C1 segment of cervical spinal cord (tissue), 14 donors: ENCODE measurements at places on chromosomes 2 and 18.
A peak's percentile ranks its signal among the peaks of the same experiment; 100 is the strongest.

GRCh38 chr2:33321236-33321771 lies 155.1 kb upstream of the RASGRP3 start:
- DNase-seq = no peak

GRCh38 chr2:106343274-106343673 lies 124.9 kb downstream of the RGPD3 start:
- DNase-seq = no peak

- DNase-seq = no peak
Observed at GRCh38 chr2:18503376-18504228, 56.9 kb downstream of the RDH14 start.

DNA sequence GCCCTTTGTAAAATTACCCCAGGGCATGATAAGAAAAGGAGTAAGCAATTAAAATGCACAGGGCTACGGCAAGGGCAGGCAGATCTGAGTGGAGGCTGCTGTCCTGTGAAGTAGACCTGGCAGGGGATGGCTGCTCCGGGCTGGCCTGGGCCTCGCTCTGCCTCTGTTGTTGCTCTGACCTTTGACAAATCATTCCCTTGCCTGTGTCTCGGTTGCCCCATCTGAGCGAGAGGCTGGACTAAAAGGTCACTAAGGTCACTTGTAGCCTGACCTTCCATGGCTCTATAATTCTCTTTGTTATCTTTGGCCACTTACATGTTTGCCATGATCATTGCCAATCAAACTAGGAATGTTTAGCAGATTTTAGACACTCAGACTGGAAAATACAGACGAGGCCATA lies 118.1 kb downstream of the KLHL29 start:
- DNase-seq = no peak

GRCh38 chr18:44817831-44818473 lies 137.3 kb downstream of the SETBP1 start:
- DNase-seq = no peak

DNA sequence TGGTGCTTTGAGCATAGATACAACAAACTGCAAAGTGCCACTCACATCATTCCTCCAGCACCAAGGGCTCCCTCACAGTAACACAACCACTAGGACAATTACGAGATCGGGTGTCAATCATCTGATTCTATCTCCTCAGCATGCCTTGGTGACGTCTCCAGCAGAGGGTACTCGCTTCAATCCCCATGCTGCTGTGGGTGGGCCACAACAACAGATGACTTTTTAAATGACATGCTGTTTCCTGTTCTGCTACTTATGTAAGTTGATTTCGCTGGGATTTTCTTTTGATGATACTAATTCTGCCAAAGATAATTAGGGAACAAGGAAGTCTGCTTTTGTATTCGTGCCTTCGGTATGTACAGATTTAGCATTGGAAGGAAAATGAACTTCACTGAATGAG lies 1113.0 kb downstream of the BCL11A start:
- DNase-seq = no peak

GRCh38 chr2:132372276-132372675 lies 44.3 kb upstream of the GPR39 start:
- DNase-seq = no peak

DNA sequence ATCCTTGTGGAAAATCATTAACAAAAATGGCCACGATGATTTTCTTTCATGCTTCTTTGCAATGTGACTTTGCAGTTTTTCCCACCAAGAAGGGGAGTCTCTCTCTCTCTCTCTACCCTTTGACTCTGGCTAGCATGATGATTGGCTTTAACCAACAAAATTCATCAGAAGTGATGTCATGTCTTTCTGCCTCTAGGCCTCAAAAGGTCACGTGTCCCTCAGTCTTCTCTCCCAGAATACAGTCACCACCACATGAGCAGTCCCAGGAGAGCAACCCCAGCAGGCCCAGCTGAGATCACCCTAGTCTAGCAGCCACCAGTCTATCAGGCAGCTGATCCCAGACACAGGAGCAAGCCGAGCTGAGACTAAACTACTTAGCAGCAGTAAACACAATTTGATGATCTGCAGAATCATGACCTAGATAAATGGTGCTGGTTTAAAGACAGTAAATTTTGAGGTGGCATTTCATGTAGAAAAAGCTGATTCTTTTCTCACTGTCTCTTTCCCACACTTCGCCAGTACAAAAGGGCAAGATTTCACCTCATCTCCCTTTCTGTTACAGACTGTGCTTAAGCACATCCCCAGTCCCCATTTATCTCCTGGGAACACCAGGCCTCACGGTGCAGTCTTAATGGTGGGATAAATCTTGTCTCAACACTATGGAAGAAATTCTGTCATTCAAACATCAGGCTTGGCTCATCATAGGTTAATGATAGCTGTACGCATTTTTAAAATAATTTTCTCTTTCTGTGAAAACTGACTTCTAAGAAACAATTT lies 132.7 kb downstream of the SCG2 start:
- no peak for DNase-seq

DNA sequence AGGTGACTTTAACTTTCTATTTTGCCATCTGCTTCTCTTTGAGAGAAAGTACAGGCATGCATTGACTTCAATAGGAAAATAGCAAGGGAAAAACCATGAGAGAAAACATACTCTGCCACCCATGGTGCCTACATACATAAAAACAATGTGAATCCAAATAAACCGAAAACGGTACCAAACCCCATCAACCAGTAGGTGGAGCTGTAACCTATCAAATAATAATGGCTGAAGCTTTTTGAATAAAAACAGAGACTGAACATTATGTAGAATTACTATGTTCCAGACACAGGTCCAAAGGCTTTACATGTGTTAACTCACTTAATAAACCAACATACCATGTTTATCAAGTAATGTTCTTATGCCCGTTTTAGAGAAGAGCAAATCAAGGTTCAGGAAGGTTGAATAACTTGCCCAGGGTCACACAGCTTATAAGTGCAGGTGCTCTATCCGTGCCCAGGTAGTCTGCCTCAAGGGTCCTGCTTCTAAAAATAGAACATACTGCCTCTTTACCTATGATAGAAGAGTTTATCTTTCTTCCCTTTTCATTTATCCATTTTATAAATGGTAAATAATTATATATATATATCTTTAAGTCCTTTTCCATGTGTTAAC lies 293.9 kb upstream of the SYT4 start:
- DNase-seq = no peak

DNA sequence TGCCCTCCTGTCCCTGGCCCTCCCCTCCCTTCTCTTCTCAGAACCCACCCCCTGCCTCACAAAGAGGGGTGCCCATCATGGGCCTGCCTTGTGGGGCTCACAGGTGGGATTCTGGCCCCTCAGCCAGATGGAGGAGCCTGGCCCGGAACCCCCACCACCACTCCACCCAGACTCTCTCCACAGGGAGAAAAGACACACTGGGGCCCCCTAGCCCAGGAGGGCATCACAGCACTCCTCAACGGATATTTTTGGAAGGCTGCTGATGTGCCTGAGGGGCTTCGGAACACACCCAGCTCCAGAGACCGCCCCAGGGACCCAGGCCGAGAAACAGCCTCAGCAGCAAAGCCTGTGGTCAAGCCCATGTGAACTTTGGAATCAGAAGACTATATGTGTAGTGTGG lies 9.9 kb downstream of the KCNIP3 start:
- DNase-seq = no peak

DNA sequence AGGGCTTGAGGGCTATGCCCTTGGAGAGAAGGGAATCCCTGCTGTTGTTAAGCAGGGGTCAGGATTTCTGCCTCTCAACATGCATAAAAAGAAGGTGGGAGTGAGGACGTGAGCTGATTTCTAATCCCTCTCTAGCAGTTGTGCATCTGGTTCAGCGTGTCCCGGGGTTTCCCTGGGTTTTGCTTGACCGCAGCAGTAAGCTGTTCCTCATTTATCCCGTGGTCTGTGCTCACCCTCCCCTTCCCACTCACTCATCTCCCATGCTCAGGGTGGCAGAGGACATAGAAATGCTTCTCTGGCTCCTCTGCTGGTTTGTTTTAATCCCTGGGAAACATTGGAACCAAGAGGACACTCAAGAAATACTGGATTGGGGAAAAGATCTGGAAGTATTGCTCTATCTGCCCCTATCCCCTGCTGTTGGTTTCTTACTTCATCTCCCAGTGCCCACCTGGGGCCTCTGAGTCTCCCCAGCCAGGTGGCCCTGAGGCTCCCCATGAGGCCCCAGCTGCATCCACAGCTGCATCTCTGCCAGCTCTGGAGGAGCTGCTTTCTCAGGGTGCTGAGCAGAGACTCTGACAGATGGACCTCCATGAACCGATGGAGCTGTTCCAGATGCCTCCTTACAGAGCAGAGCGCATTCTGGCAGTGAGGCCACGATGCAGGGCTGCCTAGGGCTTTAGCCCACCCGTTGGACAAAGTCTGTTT lies 36.1 kb downstream of the TET3 start:
- no peak for DNase-seq

GRCh38 chr2:95382686-95383634 lies 19.5 kb upstream of the FAHD2A start:
- no peak for DNase-seq

DNA sequence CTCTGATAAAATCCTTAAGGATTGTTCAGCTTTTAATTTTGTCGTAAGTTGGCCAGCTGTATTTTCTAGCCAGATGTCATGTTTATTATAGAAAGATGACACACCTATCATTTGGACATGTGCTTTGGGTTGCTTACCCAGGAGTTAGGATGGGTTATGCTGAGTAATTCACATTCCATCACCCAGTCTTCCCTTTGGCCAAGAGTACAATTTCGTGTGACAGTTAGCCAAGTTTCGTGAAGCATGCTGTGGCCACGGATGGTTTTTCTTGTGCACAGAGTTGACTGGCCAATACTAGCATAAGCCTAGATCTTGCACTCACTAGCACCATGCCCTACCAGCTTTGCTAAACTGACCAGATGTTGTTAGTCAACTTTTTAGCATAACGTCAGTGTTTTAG lies 5.8 kb downstream of the MAPRE3 start:
- no peak for DNase-seq

- no peak for DNase-seq
Observed at GRCh38 chr18:551404-552061, 28.6 kb upstream of the CETN1 start.

GRCh38 chr18:74506448-74507084 lies 10.4 kb downstream of the CNDP2 start:
- no peak for DNase-seq

GRCh38 chr2:161044095-161044865 lies 115.9 kb upstream of the TANK start:
- no peak for DNase-seq

GRCh38 chr18:11322716-11323115 lies 173.3 kb upstream of the PIEZO2 start:
- no peak for DNase-seq

DNA sequence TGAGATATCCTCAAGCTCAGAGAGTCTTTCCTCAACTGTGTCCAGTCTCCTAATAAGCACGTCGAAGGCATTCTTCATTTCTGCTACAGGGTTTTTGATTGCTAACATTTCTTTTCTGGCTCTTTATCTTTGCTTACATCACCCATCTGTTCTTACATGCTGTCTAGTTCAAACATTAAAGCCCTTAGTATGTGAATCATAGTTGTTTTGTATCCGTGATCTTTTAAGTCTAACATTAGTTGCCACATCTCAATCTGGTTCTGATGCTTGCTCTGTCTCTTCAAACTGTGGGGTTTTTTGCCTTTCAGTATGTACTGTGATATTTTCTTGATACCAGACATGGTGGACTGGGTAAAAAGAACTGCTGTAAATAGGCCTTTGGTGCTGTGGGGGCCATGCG lies 235.2 kb downstream of the SH3RF3 start:
- DNase-seq = no peak

- DNase-seq = no peak
Observed at GRCh38 chr2:172735582-172736423, at the start of gene RAPGEF4. Gene RAPGEF4 (plus strand): TSS chr2:172735845. CDS start chr2:172735984, 139 bp downstream.

- DNase-seq = no peak
Observed at GRCh38 chr2:170216981-170217380, 39.0 kb downstream of the MYO3B start.

GRCh38 chr2:239937866-239938640 lies 87.1 kb downstream of the NDUFA10 start:
- no peak for DNase-seq

DNA sequence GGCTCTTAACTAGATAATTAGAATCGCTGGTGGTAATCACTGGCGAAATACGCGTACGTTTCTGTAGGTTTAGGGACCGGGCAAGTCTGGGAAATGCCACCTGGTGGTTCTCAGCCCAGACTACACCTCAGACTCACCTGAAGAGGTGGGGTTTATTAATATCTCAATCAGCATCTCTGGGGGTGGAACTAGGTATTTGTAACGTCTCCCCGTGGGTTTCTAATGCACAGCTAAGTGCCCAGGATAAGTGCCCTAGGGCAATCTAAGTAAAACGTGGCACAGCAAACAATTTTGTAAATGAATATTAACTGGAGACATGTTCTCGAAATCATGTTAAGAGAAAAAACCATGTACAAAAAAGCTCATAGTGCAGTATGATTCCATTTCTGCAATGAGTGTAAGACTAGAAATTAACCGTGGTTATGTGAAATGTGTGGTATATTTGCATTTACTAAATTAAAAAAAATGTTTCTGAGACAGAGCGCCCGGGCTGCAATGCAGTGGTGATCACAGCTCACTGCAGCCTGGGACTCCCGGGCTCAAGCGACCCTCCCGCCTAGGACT lies 760 bp upstream of the CNOT11 start:
- peak; percentile 46 for DNase-seq

DNA sequence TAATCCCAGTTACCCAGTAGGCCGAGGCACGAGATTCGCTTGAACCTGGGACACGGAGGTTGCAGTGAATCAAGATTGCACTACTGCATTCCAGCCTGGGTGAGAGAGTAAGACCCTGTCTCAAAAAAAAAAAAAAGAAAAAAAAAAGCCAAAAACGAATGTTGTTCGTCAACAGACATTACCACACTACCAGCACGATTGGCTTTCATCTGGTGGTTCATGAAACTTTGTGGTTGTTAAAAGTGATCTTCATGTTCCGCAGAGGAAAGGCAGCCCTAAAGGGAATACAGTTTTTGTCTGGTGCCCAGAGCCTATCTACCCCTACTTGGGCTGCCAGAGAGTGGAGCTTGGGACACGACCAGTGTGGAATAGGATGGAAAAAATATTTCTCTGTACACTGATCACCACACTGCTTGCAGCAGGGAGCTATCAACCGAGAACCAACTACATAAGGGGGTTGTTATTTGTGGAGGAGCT lies 13.6 kb upstream of the CXCR4 start:
- DNase-seq = no peak

GRCh38 chr2:150595803-150596470 lies 108.5 kb upstream of the RND3 start:
- DNase-seq = no peak

DNA sequence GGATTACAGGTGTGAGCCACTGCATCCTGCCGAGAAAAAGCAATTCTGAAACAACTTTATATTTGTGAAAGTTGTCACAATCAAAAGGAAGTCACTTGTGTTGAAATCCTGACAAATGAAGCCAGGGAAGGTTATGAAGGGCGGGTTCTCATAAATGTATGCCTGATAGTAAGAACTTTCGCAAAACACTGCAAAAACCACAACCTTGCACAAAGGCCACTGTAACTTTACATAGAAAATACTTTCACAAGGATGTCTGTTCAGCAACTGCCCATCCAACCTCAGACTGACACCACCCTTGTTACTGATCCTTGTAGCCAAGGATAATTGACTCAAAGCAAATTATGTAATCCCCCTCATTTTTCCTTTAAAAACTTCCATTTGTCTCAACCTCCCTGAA lies 90.6 kb downstream of the SLC4A3 start:
- no peak for DNase-seq

- DNase-seq = no peak
Observed at GRCh38 chr2:218798767-218799504, 17.0 kb downstream of the CYP27A1 start.

GRCh38 chr2:144645083-144645778 lies 125.3 kb upstream of the ZEB2 start:
- no peak for DNase-seq

GRCh38 chr2:211498551-211499205 lies 942.3 kb downstream of the CPS1 start:
- no peak for DNase-seq
